ENCODE measurements at places on chromosomes 6 and 20.
A peak's percentile ranks its signal among the peaks of the same experiment; 100 is the strongest.

- peak; percentile 13 for DNase-seq
Measured at GRCh38 chr20:19451923-19452295, 239.5 kb downstream of the SLC24A3 start.

GRCh38 chr6:5729080-5729434 is 277.7 kb downstream of the NRN1 start:
- DNase-seq = peak; percentile 55

DNA sequence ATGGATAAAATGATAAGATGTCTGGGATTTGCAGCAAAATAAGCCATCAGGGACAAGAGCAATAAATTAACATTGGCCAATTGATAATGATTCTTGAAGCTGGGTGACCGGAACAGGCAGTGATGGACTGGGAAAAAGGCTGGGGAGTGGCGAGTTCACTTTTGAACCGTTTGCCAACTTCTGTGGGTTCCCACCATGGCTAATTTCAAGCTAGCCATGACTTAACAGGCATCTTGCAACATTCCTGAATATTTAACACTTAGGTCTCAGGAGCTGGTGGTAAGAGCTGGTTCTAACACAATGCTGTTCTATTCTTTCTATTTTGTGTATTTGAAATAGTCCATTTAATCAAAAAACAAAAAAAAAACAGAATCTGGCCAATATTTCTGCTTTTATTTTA is 37.6 kb upstream of the CD83 start:
- no peak for DNase-seq

GRCh38 chr6:50978380-50979170 is 159.9 kb downstream of the TFAP2B start:
- no peak for DNase-seq

DNA sequence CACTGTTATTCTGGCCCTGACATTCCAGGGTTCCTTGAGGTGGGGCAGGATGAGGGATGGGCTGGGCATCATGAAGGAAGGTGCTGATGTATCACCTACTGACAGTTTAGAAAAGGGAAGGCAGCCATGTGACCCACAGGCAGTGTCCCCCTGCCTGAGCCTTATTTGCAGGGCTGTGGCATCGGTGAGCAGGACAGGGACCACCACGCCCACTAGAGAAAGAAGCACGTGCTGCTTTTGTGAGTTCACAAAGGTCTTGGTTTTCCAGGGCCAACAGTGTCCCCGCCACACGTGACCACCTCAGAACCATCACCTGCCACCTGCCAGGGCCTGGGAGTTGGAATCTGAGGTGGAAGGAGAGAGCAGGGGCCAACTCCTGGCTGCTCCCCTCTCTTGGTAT is 43.5 kb upstream of the SCRT2 start:
- DNase-seq = no peak

DNA sequence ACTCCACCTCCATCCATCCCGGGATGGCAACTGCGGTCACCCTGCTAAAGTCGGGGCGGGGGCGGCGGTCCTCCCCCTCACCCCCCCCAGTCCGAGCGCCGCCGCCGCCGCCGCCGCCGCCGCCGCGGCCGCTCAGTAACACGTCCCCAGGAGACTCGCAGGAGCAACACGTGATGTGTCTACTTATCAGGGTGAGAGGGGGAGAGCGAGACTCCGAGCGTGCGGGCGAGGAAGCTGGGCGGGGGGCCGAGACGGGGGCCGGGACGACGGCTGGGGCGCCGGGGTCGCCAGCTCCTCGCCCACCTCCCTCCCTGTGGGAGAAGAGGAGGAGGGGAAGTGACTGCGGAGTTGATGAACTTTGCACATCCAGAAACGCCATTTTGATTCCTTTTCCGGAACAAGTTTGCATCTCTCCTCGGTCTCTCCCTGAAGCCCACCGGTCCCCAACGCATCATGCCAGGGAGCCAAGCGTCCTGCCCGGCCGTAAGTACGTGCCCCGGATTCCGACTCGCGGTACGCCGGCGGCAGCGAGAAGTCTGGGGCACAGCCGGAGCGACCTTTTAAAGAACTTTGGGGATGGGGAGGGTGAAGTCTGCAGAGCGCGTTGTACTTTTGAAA is at the start of gene RREB1:
RREB1 (plus strand) TSS at position 384 of the 618 bp plus-strand sequence. CDS start 73,951 bp downstream, outside the sequence.
- DNase-seq = peak; percentile 83

DNA sequence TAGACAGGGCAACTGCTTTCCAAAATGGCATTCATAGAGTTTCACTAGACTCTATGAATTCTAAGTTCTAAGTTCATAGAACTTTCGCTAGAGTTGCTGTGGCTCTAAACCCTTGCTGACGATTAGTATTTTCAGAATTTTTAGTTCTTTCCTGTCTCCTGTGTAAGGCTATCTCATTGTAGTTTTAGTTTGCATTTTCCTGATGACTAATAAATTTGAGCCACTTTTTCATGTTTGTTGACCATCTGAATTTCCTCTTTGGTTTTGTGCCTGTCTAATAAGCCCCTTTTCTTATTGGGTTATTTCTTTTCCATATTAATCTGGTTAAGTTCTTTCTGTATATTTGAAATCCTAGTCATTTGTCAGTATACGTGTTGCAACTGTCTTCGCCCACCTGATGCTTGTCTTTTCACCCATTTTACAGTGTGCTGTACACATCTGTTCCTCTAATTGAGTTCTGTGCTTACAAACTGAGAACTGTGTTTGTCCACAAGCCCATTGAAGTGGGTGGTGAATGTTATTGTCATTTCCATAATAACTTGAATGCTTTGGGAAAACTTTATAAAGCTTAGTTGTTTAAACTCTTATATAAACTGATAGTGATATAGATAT is 177.7 kb upstream of the CDYL start:
- DNase-seq = no peak

DNA sequence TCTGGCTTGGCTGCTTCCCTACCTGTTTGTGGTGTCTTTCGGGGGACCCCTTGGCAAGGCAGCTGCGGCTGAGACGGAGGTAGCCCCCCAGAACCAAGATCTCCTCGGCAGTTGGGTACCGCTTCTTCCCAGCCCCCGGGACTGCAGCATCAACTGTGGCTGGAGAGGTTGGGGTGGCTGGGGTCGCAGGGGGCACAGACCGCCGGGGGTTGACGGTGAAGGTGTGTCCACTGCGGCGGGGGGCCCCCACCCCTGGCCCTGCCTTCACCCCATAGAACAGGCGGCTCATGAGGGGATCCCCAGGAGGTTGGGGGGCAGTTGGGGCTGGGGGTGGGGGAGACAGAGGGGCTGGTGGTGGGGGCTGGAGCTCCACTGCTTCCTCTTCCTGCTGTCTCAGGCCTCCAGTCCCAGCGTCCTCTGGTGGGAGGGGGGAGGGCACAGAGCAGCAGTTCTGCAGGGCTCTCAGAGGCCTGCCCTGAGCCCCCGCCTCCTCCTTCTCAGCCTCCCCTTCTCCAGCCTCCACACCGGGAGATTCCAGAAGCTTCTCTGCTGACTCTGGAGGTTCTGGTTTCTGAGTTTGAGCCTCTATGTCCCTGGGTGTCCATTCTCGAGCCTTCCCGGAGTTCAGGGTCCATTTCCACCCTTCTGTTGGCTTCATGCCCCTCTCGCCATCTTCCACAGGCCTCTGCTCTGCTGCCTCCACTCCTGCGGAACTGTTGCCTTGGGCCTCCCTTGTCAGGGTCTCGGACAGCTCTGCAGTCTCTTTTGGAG is 1.9 kb downstream of the PPP1R18 start:
- no peak for DNase-seq

DNA sequence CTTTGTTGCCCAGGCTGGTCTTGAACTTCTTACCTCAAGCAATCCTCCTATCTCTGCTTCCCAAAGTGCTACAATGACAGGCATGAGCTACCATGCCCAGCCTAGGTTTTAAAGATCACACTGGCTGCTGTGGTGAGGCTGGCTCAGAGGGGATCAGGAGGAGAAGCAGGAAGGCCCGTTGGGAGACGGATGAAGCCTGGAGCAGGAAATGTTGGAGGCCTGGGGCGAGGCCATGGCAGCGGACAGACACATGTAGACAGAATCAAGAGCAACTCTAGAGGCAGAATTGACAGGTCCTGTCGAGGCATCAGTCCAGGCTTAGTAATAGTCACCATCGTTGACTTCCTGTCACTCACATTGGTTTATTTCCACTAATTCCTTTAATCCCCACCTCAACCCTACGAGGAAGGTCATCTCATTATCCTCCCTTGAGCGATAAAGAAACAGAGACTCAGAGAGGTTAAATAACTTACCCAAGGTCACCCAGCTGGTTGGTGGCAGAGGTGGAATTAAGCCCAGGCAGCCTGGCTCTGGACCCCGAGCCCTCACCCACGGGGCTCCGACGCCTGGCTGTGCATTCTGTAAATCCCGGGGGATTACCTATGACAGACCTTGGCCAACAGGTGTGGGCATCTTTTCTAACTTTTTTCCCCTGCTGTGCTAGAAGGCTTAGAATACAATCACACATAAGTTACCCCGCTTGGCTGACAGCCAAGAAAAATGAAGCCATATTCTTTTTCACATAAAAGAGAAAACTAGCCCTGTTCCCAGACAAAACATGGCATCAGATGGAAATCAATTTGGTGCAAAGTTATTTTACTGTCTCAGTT is 113.4 kb downstream of the EYA2 start:
- DNase-seq = no peak

GRCh38 chr20:44641325-44641724 is 10.2 kb downstream of the ADA start:
- DNase-seq = no peak

DNA sequence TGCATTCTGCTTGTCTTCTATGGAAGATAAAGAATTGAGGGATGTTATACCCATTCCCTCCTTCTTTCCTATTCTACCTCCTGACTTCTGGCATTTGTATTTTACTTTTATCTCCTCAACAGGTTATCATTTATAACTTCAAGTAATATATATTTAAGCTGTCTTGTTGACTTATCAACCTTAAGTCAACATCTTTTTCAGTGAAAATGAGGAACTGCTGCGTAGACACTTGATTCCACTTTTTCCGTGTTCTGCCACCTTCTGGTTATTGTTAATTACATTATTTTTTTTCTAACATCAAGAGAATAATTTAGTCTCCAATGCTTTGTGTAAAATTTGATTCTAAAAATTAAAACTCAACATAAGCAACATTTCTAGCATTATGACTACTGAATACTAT is 107.5 kb downstream of the PRKN start:
- no peak for DNase-seq

DNA sequence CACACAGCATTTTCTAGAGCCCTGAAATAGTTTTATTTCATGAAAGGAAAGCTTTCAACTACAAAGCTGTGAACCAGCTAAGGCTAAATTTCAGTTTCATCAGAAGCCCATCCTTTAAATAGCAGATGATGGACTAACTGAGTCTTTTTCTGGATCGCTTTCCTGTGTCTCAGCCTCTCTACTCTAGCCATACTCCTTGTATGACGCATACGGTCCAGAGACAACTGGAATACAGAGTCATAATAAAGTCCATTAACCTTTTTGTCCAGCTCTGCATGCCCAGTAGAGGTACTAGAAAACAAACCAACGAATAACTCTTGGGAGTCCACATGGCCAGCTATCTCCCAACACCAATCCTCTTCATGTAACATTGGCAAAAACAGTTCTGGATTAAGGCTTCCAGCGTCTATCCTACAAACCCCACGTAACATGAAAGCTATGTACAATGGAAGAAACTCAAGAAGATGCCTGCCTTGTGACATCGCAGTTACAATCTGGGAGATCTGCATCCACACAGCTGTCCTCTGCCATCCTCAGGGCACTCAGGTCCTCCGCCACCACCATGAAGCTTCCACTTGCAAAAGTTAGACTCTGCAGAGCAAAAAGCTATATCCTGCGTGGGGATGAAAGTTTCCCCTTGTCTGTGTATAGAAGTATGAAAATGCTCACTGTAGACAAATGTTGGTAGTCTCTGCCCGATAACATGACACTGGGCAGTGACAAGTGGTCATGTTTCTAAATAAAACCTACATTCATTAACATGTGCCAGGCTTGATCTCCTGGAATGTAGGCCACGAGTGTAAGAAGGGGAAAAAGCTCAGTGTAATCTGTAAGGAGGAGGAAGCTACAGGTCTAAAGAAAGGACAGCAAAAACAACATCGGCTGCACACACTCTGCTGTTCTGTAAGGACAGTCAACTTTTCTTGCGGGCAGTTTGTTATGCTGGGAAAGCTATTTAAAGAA is 360.4 kb downstream of the ESR1 start:
- no peak for DNase-seq

- no peak for DNase-seq
Measured at GRCh38 chr6:7629321-7629720, 39.3 kb downstream of the SNRNP48 start.

DNA sequence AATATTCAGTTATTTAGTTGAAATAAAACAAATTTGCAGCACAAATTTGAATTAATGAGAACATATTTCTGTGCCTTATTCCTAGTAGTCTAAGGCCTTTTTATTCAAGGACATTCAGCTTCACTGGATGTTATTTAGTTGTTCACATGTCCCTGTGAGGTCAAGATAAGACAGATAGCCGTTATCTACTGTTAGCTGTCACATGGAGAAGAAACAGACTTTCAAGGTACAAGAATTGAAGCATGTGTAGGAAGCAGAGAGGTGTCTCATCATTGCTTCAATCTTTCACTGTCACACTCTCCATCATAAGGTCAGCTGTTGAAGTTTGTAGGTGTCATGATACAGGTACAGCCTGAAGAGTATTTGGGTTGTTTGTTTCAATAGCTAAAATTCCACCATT is 112.9 kb upstream of the JAG1 start:
- no peak for DNase-seq

GRCh38 chr6:47424436-47424836 is 53.2 kb upstream of the CD2AP start:
- DNase-seq = no peak

Measured in endodermal cell (in vitro differentiated cells).